Memory B cell (primary cell): ENCODE measurements at places on chromosomes 1 and 21.
A peak's percentile ranks its signal among the peaks of the same experiment; 100 is the strongest.

GRCh38 chr1:30895944-30896660, 12.5 kb downstream of the SDC3 start:
- H3K36me3 ChIP-seq, result no peaks in the 10 kb centered on the region
- no peak for DNase-seq
- no peak overlapping the region for H3K4me3 ChIP-seq
- no peak overlapping the region for H3K27ac ChIP-seq
- peaks cover 30% of the 10 kb centered on the region for H3K27me3 ChIP-seq
- H3K4me1 ChIP-seq, result peaks cover 15% of the 10 kb centered on the region

DNA sequence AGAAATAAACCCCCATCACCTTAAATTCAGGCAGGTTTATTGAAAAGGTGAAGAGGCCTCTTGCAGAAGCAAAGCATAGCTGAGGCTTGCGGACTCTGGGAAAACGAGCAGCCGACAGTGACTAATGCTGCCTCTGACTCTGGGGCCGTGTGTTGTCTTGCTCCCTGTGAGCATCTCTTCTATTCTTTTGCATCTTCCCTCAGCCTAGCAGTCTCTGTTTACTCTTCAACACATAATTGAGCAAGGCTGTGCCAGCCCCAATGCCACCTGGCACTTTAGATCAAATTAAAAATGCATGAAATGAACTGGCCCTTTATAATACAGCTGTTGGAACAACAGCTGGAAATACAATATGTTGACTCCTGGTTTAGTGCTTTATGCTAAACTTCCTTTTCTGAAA, 18.4 kb upstream of the REG4 start:
- DNase-seq, result no peak
- H3K27me3 ChIP-seq, result peaks cover 7% of the 10 kb centered on the region
- peaks cover 3% of the 10 kb centered on the region for H3K4me1 ChIP-seq
- no peak overlapping the region for H3K4me3 ChIP-seq
- H3K27ac ChIP-seq, result no peak overlapping the region
- no peaks in the 10 kb centered on the region for H3K36me3 ChIP-seq

- no peak for DNase-seq
- H3K4me3 ChIP-seq, result no peak overlapping the region
- H3K27me3 ChIP-seq, result no peaks in the 10 kb centered on the region
- peaks cover 13% of the 10 kb centered on the region for H3K36me3 ChIP-seq
- no peaks in the 10 kb centered on the region for H3K4me1 ChIP-seq
Measured at GRCh38 chr1:210568631-210569030, 239.9 kb downstream of the HHAT start.

GRCh38 chr1:180181048-180181447, 26.4 kb downstream of the QSOX1 start:
- no peaks in the 10 kb centered on the region for H3K4me1 ChIP-seq
- H3K4me3 ChIP-seq, result no peak overlapping the region
- H3K27ac ChIP-seq, result no peak overlapping the region
- no peak for DNase-seq
- no peaks in the 10 kb centered on the region for H3K27me3 ChIP-seq
- peaks cover 9% of the 10 kb centered on the region for H3K36me3 ChIP-seq

DNA sequence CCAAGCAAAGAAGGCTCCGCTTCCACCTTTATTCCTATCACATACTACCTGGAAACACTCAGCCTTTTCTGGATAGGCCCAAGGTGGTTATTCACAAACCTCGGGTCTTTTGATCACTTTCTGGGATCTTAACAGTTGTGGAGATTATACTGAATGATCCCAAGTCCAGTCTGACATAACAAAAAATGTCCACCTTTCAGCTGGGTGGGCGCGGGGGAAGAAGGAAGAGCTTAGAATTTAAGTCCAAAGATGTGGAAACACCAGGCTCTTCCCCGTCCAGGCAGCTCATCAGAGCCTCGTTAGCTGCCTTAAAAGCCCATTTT, 338 bp upstream of the C1orf53 start:
- peaks cover 7% of the 10 kb centered on the region for H3K4me1 ChIP-seq
- H3K4me3 ChIP-seq, result peak overlapping the region; percentile 91
- DNase-seq, result no peak
- H3K27me3 ChIP-seq, result peaks cover 17% of the 10 kb centered on the region
- no peaks in the 10 kb centered on the region for H3K36me3 ChIP-seq

DNA sequence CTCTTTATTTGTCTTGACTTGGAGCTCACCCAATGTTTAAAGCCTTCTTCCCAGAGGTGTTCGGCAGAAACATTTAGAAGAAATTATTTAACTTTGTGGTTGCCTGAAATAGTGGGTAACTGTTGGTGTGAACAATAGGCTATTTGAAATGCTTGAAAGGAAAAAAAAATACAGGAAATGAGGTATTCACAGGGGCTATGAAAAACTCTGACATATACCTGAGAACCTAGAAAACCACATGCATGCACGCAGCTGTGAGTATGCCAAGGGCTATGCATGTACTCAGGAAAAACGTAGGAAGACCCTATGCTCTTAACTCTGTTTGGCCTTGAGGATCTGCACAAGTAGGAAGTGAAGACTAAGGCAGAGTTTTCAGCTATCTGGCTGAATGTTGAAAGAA, 16.4 kb upstream of the RNF186 start:
- no peak for DNase-seq
- H3K4me3 ChIP-seq, result no peak overlapping the region
- H3K36me3 ChIP-seq, result no peaks in the 10 kb centered on the region
- H3K4me1 ChIP-seq, result peaks cover 2% of the 10 kb centered on the region

DNA sequence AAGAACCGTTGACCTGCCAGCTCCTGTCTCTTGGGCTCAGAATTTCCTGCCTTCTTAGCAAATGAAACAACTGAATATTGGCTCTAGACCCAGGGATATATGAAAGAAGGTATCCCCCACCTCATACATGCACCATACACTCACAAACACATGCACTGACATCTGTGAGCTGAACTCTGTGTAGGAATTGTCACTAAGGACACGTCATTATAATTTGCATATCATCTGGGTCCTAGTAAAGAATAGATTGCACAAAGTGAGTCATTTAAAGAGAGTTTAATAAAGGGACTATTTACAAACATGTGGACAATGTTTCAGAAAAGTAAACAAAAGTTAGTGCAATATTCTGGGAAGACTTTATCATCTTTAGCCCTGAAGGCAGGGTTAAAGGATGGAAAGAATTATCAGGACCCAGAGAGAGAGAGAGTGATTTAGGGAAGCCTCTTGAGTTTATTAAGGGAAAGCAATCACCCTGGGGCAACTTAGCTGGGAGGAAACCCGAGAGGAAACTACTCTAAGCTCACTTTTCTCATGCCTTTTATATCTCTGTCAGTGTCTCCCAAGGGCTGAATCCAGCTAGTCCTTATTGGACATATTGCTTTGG, 74.1 kb upstream of the PLA2G4A start:
- no peak overlapping the region for H3K27ac ChIP-seq
- no peak overlapping the region for H3K4me3 ChIP-seq
- H3K4me1 ChIP-seq, result no peaks in the 10 kb centered on the region
- H3K27me3 ChIP-seq, result peaks cover 2% of the 10 kb centered on the region
- H3K36me3 ChIP-seq, result no peaks in the 10 kb centered on the region
- no peak for DNase-seq
